ENCODE measurements at places on chromosomes 2 and 18. TPM values are rescaled to one million over a fixed set of nuclear protein-coding genes. Genes with fewer than 3 reads are reported as not detected.

Gene GTF2A1L
- not detected for total RNA-seq

Gene PARD3B
- not detected for total RNA-seq

Gene CCDC178
- not detected for total RNA-seq

Gene OR6B2
- not detected for total RNA-seq

Gene ANO7
- 0.14 TPM for total RNA-seq

Gene IL18RAP
- 4.4 TPM for total RNA-seq

Gene KIAA2012
- 0.89 TPM for total RNA-seq

Gene SLC4A3
- total RNA-seq: not detected

Gene FAM136A
- total RNA-seq: 89.4 TPM

Gene AFF3
- total RNA-seq: 99.7 TPM

Gene RAB10
- 67.9 TPM for total RNA-seq

Gene DSG1
- 16.2 TPM for total RNA-seq

Gene CTIF
- 0.47 TPM for total RNA-seq

Gene RSAD2
- 12.4 TPM for total RNA-seq

Gene DCDC2C
- total RNA-seq: not detected

Gene FKBP1B
- 0.71 TPM for total RNA-seq

Gene PCARE
- total RNA-seq: not detected

Gene CFAP53
- not detected for total RNA-seq

Gene NDC80
- total RNA-seq: 48.5 TPM

Gene L3MBTL4
- total RNA-seq: 15.2 TPM
